ENCODE measurements at places on chromosomes 3 and 15.

DNA sequence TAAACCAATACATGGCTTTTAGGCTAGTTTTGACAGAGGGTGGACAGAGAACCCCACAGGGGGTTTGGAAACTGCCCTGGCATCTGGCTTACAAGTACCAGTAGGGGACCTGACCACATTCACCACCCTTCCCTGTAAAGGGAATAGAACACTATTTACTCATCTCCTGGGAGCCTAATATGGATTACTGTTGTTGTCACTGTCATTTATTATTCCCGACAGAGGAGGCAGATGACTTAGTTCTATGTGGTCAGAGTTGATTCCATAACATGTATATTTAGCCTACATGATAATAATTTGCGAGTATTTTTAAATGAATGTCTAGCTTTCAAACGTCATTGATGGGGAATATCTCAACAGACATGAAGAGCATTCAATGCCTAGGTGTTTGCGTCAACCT lies 15.9 kb downstream of the ZBTB38 start:
- no peak for DNase-seq

DNA sequence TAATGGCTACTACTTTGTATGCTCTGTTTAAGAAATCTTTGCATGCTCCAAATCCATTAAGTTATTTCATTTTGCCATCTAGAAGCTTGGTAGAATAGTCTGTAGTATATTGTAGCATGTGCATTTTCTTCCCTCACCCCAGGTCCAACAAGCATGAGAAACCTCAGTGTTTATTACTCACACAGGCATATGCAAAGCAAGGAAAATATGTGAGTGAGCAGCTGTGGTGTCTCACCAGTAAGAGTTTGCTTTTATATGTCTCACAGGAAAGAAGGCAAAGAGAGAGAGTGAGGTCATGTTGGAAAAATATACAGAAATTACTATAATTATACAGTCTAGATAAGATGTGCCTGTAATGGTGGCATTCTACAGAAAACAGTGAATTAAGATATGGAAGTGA lies 312.5 kb downstream of the C3orf38 start:
- DNase-seq: peak; percentile 30

DNA sequence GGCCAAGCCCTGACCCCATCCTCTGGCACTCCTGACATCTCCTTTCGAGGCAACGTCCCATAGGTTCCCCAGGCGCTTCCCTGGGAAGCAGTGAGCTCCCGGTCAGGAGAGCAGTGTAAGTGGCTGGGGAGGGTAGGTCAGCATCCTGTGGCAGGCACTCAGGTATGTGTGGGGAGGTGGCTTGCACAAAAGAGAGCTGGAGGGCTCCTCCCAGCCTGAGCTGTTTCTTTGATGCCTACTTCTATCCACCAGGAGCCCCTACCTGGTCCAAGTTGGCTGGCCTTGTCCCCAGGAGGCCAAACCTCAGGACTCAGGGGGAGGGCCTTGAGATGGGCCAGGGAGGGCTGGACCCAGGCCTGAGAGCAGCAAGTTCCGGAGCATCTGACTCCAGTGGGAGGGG lies 31.7 kb upstream of the LINGO1 start:
- DNase-seq: no peak

DNA sequence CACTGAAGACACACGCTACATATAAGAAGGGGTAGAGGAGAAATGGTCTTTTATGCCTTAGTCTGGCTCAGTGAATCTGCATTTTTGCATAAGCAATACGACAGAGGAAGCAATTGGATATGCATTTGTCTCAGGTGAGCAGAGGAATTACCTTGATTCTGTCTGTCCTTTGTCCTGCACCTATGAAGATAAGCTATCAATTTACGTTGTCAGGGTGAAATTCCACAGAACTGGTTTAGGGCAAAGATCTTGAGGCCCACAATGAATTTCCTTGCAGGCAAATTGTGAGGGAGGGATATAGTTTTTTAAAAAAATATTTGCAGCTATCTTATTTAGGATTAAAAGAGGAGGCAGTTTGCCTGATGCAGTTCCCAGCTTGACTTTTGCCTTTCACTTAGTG lies 31.6 kb upstream of the MASP1 start:
- no peak for DNase-seq

GRCh38 chr3:72334681-72335457 lies 513.4 kb downstream of the SHQ1 start:
- DNase-seq: no peak

DNA sequence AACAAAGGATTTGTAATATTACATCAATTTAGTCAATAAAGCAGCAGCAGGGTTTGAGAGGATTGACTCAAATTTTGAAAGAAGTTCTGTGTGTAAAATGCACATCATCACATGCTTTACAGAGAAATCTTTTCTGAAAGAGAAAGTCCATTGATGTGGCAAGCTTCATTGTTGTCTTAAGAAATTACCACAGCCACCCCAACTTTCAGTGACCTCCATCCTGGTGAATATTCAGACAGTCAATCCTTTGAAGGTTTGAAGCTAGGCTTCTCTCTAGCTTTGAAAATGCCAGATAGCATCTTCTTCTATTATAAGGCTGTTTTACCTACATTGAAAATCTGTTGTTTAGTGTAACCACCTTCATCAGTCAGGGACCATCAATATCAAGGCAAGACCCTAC lies 51.8 kb upstream of the SETMAR start:
- DNase-seq: no peak

DNA sequence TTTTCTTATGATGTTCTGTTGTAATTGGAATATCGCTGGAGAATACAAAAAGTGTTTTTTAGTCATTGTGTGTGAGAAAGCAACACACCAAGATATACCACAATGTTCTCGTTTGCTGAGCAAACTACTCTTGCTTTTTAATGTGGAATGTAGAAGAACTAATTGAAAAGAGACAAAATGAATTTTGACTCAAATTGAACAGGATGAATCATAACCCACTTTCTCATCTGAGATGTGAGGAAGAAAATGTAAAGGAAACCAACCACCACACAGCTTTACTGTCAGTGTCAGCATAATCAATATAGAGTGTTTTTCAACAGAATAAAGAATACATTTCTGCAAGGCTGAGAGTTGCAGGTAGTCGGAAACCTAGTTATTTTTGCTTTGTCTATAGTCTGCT lies 448.8 kb upstream of the TPRG1 start:
- no peak for DNase-seq

DNA sequence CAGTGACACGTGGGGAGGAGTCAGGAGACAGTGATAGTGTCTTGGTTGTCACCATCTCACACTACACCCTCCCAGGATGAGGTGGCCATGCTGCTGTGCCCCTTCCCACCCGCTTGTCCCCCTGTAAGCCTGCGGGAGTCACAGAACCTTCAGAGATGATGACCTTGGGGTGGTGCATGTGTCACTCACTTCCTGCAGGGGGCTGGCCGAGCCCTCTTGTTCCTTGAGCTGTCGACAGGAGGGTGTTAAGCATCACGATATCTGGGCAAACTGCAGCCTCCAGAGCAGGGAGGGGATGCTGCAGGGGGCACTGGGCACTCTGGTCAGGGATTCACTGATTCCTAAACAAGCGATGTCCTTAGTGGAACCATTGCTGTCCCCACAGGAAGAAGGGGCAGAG lies 27.7 kb downstream of the FAH start:
- DNase-seq: no peak

- DNase-seq: no peak
These were observed 16.3 kb downstream of the ZIC1 start for GRCh38 chr3:147425388-147425850.

DNA sequence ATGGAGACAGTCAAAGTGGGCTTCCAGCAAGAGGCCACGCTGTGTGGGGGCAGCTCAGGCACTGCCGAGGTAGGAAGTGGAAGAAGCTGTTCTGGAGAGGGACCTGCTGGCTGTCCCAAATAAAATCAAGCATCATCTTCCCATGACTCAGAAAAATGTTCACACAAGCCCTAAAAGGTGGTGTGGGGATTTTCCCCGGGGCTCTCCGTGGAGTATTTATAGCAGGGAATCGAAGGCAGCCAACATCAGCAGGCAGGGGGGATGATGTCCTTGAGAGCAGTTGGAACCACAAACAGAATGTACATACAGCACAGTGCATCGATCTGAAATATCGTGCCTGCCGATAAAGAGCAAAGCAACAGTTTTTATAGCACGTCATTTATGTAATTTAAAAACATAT lies 27.6 kb downstream of the PRR23E start:
- DNase-seq: no peak

DNA sequence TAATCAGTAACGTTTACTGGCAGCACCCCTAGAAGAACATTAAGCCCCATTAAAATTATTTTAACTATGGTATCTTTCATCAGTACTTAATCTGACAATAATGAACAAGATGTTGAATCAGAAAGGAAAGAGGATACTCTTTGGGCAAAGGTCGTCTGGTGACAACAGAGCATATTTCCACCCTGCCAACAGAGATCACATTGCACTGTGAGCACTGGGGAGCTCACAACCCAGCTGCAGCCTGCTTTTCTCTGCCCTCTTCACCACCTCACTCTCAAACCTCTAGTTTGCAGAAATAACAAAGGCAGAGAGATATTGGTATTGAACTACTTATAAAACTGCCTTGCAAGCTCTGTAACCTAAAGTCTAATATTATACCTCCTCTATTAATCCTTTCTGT lies 130.0 kb downstream of the FBN1 start:
- DNase-seq: no peak

DNA sequence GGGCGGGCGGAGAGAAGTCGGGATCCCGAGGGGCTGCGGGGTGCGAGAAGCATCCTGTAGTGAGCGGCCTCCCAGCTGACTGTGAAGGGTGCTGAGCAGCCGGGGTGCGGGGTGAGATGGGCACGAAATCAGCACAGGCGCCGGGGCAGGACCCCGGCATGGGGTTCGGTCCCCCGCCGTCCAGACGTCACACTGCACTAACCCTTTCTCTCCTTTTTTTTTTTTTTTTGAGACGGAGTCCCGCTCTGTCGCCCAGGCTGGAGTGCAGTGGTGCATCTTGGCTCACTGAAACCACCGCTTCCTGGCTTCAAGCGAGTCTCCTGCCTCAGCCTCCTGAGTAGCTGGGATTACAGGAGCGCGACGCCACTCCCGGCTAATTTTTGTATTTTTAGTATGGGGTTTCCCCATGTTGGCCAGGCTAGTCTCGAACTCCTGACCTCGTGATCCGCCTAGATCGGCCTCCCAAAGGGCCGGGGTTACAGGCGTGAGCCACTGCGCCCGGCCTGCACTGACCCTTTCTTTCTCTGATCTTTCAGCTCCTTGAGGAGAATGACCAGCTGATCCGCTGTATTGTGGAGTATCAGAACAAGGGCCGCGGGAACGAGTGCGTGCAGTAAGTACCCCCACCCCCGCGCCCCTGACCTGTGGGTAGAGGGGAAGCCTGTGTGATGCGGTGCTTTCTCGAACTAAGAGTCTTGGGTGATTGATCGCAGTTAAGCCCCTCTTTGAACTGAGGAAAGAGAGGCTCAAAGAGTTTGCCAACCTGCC lies 513 bp downstream of the SS18L2 start:
- DNase-seq: no peak

GRCh38 chr15:40344631-40345120 lies 3.9 kb upstream of the CCDC9B start:
- peak; percentile 79 for DNase-seq
